Large intestine (tissue), 12 donors: ENCODE measurements at places on chromosomes 6 and 20. TPM values are rescaled to one million over a fixed set of nuclear protein-coding genes. Genes with fewer than 3 reads are reported as not detected.
A peak's percentile ranks its signal among the peaks of the same experiment; 100 is the strongest.

The LPIN3 gene
- 54.5 TPM for polyA plus RNA-seq

The GCNT2 gene
- 40.0 TPM for polyA plus RNA-seq

The TFAP2C gene
- 0.06 TPM for polyA plus RNA-seq

The TCF15 gene
- polyA plus RNA-seq: 0.64 TPM

The ZBP1 gene
- polyA plus RNA-seq: 0.40 TPM

The GSTA2 gene
- 24.0 TPM for polyA plus RNA-seq

The ZNF76 gene
- 35.7 TPM for polyA plus RNA-seq

The PDCD2 gene
- 67.7 TPM for polyA plus RNA-seq

The SLC24A3 gene
- 9.9 TPM for polyA plus RNA-seq

The PACRG gene
- 1.5 TPM for polyA plus RNA-seq

The LY6G6C gene
- polyA plus RNA-seq: 0.25 TPM

The OPN5 gene
- 0.06 TPM for polyA plus RNA-seq

DNA sequence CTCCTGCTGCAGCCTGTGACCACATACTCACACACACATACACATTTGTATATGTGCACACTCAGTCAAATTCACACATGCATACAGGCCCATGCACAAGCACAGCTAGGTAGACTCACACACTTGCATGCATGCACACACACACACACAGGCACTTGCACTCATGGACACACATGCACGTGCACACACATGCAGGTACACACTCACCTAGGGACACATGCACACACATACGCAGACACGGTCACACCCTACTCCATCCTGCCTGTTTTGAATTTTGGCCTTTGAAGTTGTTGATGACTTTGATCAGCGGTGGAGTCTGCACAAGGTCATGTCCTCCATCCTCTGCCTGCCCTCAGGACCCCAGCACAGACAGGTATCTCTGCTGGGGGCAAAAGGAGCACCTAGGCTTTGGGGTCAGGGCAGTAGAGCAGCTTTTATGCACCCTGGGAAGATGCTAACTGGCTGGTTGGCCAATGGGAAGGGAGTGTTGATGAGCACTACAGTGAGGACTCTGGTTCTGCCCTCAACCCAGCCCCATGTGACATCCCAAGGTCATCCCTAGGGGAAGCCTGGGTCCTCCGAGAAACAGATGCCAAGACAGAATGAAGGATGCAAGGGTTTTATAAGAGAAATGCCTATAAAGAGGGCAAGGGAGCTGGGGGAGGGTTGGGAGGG lies 218.3 kb downstream of the SLC24A3 start:
- DNase-seq: no peak

DNA sequence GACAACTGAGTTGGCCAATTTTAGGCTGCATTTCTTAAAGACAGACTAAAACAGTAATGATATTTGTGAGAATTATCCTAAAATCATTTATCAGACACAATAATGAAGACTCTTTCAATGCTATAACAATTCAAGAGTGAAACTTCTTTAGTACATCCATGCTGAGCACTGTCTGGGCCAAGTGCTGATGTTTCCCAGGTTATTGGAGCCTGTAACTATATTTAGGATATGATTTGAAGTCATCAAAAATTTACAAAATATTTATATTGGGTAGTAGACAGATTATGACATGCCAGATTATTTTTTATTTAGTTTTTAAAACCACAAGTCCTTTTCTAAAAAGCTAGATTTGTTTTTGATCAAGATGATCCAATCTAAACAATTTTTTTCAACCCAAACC lies 45.1 kb downstream of the FHL5 start:
- no peak for DNase-seq

DNA sequence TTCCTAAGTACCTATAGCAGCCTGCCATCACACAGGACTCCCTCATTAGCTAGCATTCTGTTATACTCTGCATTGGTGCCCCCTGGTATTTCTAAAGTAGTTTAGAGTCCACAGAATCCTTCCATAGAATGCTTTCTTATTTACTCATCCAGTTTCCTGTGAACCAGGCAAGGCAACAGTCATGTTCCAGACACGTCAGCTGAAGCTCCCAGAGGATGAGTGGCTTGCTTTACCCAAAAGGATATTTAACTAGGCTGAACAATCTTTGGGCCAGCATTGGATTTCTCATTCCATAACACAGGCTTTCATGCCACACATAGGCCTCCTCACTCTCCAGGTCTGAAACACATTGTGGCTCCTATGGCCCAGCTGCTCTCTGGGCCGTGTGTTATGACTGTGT lies 203.8 kb upstream of the MAP3K7 start:
- DNase-seq: no peak

GRCh38 chr6:32107406-32107805 lies 1.7 kb downstream of the TNXB start:
- no peak for DNase-seq

GRCh38 chr6:11368264-11368663 lies 135.8 kb upstream of the NEDD9 start:
- no peak for DNase-seq

GRCh38 chr6:33454009-33454946 lies at the start of gene ZBTB9:
Gene ZBTB9, plus strand, starts transcription at chr6:33454576. Its CDS starts 525 bp downstream, at chr6:33455101.
- DNase-seq: peak; percentile 96

GRCh38 chr20:49835031-49835430 lies 22.4 kb downstream of the SLC9A8 start:
- DNase-seq: no peak

DNA sequence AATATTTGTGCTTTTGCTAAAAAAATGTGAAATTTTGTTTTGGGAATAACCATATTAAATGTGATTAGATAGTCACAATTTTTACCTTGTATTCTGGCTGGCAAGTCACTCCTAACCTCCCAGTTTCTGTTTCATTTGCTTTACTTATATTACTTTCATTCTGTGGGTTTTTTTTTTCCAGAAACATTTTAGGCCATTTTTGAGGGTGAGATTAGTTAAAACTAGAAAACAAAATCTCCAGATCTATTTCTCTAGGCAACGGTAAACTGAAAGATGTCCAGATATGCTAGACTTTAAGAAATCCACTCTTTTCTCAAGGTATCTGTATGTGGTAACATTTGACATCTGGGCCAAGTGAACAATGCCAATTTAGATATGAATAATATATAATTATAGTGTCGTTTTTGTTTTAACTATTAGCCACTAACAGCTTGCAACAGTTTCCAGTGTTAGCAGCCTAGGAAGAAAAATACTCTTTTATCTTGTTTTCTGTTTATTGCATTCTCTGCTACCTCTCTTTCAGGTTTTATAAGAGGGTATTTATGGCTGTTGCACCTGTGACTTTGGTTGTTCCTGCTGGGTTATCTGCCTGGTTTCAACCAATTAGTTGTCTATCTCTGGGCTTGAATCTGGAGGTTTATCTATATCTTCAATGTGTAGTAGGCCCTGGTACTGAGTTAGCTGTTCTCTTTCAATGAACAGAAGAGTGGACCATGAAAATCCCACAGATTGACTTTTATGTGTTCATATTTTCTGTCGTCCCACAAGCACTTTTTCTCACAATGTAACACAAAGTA lies 260.9 kb downstream of the NKAIN2 start:
- DNase-seq: no peak

GRCh38 chr20:57265997-57266290 lies 497 bp downstream of the BMP7 start:
- DNase-seq: no peak

- DNase-seq: no peak
Observed at GRCh38 chr6:15829156-15829555, 166.3 kb upstream of the DTNBP1 start.

DNA sequence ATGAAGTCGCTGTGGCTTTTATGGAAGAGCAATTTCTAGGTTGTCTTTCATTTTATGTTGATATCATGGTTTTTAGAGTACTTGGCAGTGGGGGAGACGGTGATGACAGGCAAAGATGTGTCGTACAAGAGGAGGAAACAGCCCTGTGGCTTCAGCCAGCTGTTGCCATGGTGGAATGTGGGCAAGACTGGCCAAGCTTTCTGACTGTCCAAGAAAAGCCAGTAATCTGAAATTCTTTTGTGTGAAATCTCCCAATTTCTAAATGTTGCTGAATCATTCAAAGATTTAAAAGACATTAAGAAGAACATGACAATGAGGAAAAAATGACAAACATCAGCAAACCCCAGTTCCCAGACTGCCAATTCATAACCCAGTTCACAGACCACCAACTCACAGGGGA lies 23.1 kb downstream of the PFDN4 start:
- DNase-seq: no peak

DNA sequence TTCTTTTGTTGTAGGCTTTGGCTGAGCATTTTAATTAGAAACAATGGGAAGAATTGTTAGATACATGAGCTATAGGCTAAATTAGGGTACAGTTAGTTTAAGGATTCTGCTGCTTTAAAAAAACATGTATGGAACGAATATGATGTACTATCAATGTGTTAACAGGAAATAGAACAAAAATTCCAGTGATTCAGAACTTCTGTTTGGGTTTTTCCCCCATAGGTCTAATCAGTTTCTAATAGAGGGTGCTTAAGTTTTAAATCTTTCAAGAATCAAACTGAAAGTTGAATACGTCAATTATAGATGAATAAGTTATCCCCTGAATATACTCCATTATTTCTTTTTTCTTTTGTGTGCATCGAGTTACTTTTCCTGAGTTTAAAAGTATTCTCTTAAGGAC lies 1.9 kb downstream of the TAB2 start:
- DNase-seq: no peak

- DNase-seq: no peak
Observed at GRCh38 chr6:42366999-42367352, 84.8 kb downstream of the TRERF1 start.

DNA sequence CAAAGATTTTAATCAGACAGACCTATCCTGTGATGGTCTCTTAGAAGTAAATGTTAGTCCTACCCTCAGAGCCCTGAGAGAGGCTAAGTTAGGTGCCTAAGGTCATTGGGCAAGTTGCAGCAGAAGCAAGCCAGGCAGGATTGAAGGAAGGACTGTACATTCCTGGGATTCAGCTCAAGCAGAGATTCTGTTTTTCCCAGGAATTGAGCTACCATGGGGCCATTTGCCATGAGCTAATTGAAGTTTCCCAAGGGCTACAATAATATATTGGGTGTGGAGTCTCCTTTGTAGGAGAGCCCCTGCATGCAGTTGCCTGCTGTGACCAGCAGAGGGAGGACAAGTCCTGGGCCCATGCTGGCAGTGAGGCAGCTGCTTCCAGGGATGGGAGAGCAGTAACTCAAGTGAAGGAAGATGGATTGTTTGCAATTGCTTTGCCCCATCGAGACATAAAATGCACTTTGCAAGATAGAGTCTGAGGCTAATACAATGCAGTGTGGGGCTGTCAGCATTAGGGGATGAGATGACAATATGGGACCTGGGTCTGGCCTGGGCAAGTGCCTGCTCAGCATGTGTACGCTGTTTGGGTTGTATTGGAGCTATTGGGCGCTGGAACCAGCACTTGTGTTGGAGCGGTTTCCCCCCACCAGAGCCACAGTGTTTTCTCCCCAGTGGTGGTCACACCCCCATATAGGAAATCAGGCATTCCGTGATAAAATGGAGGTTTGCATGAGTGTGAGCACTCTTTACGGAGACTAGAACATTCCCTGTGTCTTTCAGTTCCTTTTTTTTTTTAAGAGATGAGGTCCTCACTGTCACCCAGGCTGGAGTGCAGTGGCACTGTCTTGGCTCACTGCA lies 27.9 kb downstream of the DNMT3B start:
- peak; percentile 59 for DNase-seq
